Immature natural killer cell (primary cell): ENCODE measurements at places on chromosomes 5 and 9. TPM values are rescaled to one million over a fixed set of nuclear protein-coding genes. Genes with fewer than 3 reads are reported as not detected.

Gene RHOBTB3
- 44.6 TPM for polyA plus RNA-seq

Gene SLC26A2
- polyA plus RNA-seq, result 2.4 TPM

Gene INSYN2B
- 0.40 TPM for polyA plus RNA-seq

Gene MAMDC4
- 0.19 TPM for polyA plus RNA-seq

Gene SPINK5
- not detected for polyA plus RNA-seq

Gene BSPRY
- polyA plus RNA-seq, result 1.9 TPM

Gene BTNL8
- not detected for polyA plus RNA-seq

Gene TICAM2
- 0.78 TPM for polyA plus RNA-seq

Gene CDH10
- not detected for polyA plus RNA-seq

Gene FBP2
- not detected for polyA plus RNA-seq
